Hippocampal formation (tissue), 2 donors: ENCODE measurements at places on chromosomes 1 and 21.

GRCh38 chr1:227886993-227887696, 60.6 kb downstream of the WNT9A start:
- DNase-seq: no peak

GRCh38 chr1:215146240-215146975, 63.9 kb downstream of the KCNK2 start:
- no peak for DNase-seq

- DNase-seq: no peak
These were observed 25.8 kb downstream of the KIF26B start for GRCh38 chr1:245180496-245181157.

GRCh38 chr1:8247811-8248436, 70.0 kb upstream of the SLC45A1 start:
- no peak for DNase-seq

DNA sequence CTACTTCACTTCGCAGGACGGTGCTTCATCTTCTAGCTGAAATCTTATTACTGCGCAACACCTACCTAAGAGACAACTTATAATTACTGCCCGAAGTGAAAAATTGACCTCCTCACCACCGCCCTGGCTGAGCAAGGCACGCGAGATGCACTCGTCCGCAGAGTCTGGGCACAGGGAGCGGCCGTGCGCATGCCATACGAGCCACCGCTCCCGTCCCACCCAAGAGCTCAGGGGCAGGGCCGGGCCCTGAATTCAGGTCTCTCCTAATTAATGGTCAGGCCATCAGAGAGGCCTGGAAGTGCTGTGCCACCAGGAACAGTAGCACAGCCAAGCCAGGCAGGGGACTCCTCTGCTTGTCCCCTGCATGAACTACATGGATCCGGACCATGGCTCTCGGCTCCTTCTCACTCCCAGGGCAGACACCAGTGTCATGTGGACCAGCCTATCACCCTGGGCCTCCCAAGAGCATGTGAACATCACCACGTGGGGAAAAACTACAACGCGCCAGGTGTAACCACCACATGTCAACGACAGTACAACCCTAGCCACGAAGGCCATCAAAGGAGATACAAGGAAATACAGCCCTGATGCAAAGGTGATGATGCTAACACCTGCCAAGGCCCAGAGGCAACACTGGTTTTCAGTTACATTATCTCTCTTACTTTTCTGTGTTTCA, 11.5 kb downstream of the RIPK4 start:
- DNase-seq: no peak

GRCh38 chr1:41673378-41673777, 188.9 kb upstream of the EDN2 start:
- peak; percentile 23 for DNase-seq

DNA sequence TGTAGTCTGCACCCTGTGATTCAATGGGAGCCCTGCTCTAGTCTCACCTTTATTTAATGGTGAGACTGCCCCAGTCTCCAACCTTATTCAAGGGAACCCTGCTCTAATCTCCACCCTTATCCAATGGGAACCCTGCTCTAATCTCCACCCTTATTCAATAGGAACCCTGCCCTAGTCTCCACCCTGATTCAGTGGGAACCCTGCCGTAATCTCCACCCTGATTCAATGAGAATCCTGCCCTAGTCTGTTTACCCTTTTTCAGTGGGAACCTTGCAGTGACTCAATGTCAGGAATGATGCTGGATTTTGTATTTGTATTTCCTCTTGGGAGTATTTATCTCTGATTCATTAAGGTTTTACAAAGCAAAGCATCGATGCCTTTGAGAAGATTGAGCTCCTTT, 39.5 kb downstream of the TRPM2 start:
- no peak for DNase-seq

GRCh38 chr21:16005996-16006395, 276.2 kb downstream of the USP25 start:
- DNase-seq: no peak

- DNase-seq: no peak
These were observed 274.9 kb downstream of the NUF2 start for GRCh38 chr1:163596541-163597258.

DNA sequence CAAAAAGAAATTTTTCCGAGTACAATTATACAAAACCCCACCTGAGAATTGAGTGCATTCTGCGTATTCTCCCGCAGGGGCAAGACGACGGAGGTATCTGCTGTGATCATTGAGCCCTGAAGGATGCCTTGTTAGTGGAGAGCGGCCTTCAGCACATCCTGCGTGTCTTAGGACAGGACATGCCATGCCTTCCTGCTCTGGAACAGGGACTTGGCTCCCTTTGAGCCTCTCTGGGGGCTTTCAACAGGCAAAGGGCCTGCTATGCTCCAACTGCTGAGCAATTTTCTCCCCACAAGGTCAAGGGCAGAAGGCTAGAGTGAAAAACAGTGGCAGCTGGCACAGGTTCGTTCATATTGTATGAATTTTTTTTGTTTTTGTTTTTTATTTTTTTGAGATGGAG, 52.4 kb downstream of the TOR1AIP2 start:
- DNase-seq: no peak

GRCh38 chr1:212566522-212567479, 41.8 kb upstream of the ATF3 start:
- DNase-seq: no peak

DNA sequence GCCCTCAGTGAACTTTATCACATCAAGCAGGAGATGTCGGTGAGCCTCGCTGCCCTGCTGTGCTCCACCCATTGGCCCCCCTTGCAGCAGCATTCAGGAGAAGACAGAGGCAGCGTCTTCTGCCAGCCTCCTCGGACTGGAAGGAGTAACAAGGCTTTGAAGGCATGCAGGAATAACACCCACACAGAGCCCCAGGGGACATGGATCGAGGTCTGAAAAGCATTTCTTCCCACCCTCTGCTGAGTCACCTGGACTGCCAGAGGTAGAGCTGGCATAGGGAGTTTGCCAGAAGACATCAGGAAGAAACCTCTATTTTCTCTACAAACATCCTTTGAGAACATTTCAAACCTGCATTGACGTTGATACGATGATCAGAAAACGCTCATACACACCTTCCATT, 42.9 kb downstream of the COL18A1 start:
- DNase-seq: no peak

DNA sequence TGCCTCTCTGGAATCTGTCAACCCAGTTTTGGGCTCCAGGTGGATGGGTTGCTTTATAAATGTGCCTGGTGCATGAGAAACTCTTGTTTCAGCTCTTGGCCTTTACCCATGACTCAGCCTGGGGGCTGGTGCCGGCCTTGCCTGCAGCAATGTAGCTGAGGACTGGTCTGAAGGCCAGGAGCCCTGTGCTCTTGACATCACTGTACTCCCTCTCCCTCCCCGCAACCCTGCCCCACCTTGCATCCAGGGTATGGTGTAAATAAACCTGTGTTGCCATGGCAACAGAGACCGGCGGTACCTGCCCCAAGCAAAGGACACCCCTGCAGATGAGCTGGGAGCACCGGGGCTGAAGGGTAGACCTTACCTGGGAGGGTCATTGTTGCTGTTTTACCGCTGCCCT, 13.3 kb downstream of the FAM151A start:
- DNase-seq: no peak

- no peak for DNase-seq
These were observed 281.6 kb upstream of the RGS18 start for GRCh38 chr1:191876631-191877030.

DNA sequence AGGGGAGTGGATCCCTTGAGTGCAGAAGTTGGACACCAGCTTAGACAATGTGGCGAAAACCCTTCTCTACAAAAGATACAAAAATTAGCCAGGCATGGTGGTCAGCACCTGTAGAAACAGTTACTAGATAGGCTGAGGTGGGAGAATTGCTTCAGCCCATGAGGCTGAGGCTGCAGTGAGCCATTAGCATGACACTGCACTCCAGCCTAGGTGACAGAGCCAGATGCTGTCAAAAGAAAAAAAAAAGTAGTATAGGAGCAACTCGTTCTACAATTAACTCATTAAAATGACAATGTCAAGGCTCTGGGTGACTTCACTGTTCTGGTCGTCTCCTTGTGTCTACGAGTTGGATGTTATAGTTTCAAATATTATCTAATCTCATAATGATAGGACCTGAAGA, 370.6 kb upstream of the NCAM2 start:
- no peak for DNase-seq

- DNase-seq: peak; percentile 42
These were observed 177.7 kb upstream of the EDN2 start for GRCh38 chr1:41662061-41662764.

- no peak for DNase-seq
These were observed 10.1 kb downstream of the CFAP45 start for GRCh38 chr1:159889821-159890252.

GRCh38 chr1:36339215-36339614, 15.8 kb upstream of the EVA1B start:
- no peak for DNase-seq

- DNase-seq: no peak
These were observed 675.7 kb upstream of the CHRM3 start for GRCh38 chr1:238710697-238711096.

- no peak for DNase-seq
These were observed 12.7 kb downstream of the C1QB start for GRCh38 chr1:22665752-22666151.
